Fibroblast of lung (primary cell): ENCODE measurements at places on chromosomes 7 and 10.

DNA sequence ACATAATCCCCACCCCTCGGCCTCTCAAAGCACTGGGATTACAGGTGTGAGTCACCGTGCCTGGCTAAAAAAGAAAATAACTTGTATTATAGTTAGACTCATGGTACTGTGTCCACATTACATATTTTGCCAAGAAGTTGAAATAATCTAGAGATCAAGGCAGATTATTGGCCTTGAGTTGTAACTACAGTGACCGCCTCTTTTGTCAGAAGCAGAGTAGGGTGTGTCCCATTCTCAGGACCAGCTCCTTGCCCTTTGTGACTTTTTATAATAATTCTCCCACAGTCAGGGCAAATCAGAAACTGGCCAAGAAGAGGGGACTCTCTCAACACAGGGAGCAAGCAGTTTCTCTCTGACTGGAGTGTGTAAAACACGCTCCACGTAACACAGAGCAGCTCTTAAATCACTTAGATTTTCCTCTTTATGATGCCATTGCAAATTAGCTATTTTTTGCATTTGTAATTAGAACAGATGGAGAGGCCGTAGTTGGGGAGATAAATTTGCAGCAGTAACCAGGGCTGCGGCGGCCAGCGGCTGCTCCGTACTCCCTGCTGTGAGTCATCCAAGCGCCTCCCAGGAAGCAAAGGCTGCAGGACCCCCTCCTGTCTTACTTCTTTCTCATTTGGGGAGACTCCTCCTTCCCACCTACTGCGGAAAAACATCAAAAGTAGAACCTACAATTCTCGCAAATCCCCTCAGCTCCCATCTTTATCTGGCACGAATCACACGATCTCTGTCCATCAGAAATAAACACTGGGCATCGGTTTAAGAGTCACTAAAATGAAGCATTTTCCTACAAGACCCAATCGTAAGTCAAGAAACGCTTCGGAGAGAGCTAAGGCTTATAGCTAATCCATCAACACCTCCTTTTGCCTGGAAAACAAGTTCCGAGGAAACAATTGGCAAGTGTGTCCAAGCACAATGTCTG lies 32.1 kb upstream of the MSRB2 start:
- DNase-seq = peak; percentile 63

GRCh38 chr7:79692015-79692414 lies 238.5 kb upstream of the MAGI2 start:
- peak; percentile 84 for DNase-seq

DNA sequence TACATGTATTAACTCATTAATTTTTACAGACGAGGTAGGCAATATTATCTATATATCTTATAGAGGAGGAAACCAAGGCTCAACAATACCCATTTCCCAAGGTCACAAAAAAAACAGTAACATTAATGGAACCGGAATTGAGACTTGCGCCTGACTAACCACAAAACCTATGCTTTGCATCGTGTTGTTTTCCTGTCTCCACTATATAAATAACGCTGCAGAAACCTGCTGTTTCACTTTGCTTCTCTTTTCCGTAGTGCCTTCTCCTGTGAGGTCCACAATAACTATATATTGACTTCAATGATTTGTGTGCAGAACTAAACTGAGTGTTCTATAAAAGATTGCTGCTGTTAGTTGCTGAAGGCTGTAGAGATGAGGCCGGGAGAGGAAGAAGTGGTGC lies 97.7 kb upstream of the RPA3 start:
- DNase-seq = no peak

- DNase-seq = no peak
These were observed 19.6 kb upstream of the PAPSS2 start for GRCh38 chr10:87640043-87640442.

DNA sequence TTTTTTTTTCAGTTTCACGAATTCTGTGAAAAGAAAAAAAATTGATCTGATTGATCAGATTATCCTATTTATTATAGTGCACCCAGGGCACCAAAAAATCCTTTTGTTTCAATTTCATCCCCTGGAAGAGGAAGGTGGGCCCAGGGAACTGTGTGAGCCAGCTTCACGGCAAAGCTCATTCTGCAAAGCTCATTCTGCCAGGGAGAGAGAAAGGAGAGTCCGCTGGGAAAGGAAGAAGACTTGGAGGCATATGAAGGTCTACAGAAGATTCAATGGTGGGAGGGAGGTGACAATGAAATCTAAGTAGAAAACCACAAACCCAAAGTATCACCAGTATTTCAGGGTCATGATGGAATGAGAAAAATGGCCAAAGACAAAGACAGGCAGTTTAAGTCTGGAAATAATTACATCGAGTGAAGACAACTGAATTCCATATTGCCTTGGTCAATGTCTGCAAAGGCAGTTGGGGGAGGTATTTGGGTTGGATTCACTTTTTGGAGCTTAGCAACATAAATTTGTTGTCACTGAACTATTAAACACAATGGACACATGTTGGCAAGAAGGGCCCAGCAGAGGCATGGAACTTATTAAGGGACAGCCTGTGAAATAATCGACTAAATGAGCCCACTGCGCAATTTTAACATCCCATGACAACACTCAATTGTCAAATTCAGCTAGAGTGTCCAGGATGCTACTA lies 587.8 kb upstream of the MKI67 start:
- no peak for DNase-seq

DNA sequence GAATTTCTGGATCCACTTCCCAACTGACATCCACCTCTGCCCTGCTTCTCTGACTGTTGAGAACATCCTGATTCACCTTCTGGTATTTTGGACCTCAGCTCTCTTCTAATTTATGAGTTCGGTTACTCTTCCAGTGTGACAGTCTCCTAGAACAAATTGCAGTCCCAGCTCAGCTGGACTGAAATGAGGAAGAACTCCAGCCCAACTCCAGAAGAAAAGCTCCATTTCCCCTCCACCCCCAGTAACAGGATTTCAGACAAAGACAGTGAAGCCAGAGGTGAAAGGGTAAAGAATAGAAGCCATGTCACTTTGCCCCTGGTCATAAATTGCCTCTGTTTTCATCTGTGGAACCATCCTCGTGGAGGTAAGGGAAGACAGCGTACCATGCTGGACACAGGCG lies 26.2 kb upstream of the INHBA start:
- no peak for DNase-seq

DNA sequence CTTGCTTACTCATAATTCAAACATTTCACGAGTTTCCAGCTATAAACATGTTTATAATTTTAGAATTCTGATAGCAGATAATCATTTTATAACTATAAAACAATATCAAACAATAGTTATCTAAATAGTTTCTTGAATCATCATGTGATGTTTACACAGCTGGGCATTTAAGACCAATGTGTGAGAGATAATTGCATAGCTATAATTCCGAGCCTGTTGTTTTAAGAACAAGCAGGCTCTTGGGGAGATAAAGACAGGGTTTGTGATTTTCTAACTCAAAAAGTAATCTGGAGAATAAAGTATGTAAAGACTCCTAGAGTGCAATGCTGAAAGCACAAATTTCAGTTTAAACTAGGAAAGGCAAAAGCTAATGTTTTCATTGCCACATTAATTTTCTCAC lies 331.2 kb downstream of the LRRTM3 start:
- DNase-seq = peak; percentile 10

- no peak for DNase-seq
These were observed 19.0 kb upstream of the ABI1 start for GRCh38 chr10:26879744-26880143.

DNA sequence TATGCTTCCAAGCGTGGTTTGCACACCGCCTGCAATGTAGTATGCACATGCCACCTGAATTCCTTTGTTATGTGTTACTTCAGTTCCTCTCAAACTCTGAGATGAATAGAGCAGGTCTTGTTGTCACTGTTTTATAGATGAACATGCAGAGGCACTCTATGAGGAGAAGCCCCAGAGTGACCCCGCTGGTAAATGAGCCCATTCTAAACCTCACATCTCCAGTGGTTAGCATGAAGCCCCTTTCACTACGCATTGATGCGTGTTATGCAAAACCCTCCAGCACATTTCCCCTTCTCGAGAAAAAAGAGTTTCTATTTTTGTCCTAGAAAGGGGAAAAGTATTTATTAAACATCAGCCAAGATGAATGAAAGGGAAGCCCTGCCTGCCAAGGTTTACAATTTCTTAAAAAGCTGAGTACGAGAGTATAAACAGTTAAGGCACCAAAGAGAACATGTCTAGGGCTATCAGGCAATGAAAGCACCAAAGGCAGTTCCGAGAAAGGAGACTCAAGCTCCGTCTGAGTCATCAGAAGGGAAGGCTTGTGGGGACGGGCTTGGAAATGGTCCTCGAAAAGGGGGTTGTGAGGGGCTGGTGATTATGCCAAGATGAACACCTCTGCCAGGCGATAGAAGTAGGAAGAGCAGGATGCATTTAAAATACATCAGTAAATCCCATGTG lies 58.7 kb upstream of the PFKP start:
- peak; percentile 37 for DNase-seq

DNA sequence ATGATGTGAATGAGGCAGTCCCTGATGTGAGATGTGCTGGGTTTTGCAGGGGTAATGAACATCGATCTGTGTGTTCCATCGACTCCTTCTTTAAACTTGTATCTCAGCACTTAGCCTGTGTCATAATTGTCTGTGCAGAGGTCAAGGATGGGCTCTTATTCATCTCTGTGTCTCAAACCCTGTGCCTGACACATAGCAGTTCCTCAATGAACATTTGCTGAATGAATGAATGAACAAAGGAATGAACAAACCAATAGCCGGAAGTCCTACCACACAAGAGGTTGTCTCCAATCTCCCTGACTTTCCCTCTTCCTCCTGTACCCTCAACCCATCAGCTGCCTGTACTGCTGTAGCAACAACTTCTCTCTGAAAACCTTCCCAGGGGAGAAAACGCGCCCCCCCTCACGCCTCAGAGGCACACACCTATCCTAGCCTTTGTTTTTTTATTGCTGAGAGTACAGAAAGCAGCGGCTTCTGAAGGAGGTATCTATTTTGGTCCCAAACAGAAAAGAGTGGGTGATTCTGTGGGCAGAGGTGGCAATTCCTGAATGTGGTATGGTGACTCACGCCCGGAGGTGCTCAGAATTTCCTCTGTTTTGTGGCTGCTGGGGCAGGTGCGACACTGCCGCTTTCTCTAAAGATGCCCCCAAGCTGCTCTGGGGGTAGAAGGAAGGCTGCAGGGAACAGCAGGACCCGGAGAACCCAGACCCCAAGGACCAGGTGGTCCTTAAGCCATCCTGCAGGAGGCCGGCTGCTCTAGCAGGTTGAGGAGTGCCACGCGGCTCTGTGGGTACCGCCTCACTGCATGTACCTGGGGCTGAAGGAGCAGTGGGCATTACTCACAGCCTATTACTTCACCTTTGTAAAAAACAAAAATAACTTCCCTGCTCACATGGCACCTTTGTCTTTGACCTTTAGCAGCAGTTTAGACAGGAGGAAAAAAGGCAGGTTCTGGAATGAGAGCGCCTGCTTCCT lies 9.6 kb downstream of the IL2RA start:
- DNase-seq = no peak

DNA sequence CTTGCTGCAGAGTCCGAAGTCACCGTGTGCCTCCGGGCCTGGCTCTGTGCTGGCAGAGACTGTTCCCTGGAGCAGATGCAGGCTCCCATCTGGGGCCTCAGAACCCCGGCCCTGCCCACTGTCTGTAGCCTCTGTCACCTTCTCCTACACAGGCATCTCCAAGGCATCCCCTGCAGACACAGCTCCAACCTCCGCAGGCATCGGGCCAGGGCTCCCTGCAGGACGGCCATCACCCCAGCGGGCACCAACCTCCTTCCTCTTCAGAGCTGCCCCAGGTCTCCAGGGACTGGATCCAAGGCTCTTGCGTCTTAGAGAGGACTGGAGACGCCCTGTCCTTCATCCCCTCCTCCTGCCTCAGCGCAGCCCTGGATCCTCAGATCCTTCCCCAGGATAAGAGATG lies 69.9 kb upstream of the MYL10 start:
- no peak for DNase-seq

- no peak for DNase-seq
These were observed 487.8 kb upstream of the TEX47 start for GRCh38 chr7:89283302-89283701.

DNA sequence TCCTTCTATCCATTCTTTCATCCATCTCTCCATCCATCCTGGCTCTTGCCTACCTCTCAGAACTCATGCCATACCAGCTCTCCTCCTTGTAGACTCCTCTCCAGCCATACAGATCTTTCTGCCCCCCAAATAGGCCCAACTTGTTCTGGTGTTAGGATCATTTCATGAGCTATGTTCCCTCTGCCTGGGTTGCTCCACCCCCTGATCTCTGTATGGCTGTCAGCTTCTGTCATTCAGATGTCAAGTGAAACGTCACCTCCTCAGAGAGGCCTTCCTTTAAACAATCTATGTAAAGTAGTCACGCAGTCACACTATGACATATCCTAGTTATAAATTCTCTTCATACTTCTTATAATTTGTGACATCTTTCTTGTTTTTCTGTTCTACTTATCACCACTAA lies 42.3 kb upstream of the PNLIPRP3 start:
- no peak for DNase-seq

- peak; percentile 79 for DNase-seq
These were observed 980 bp downstream of the ADAMTS14 start for GRCh38 chr10:70673043-70673928.

DNA sequence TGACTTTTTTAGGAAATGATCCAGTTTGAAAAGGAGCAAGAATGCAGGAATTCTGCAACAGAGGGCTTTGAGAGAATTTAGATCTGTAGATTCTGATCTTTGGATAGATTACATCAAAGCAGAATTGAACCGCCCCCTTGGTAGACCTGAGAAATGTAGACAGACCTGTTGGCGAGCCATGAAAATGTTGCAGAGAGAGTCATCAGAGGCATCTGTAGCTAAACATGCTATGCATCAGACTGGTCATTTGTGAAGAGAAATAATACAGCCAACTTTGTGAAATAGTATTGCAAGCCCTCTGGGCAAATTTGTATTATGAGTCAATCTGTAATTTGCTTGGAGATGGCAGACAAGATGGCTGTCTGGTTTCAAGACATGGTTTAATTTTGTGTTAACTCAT lies 4.3 kb upstream of the C1GALT1 start:
- DNase-seq = no peak

- no peak for DNase-seq
These were observed 181.7 kb downstream of the PARD3 start for GRCh38 chr10:34633374-34633773.

DNA sequence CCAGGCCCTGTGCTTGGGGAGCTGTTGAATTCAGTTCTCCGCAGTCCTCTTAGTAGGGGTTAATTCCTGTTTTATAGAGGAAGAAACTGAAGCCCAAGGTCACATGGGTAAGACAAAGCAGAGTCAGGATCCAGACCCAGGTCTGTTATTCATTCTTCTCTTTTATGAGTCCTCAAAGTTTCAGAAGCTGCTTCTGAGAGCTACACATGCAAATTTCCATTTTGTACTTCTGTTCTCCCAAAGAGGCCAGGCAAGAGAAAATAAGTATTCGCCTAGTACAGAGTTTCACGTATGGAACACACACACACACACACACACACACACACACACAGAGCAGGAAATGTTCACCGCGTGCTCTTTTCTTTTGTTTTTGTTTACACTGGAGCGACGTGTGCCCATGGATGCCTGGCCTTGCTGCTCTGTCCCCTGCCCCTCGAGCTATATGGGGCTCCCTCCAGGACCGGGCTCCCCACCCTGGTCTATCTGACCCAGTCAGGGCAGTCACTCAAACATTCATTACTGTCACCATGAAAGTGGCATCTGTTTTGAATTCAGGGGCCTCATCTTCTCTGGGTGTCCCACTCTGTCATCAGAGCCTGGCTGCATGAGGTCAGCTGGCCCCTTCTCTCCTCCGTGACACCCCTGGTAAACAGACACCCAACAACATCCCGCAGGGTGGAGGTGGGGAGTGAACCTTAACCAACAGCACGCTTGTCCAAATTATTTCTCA lies 84.4 kb downstream of the TNS3 start:
- DNase-seq = no peak
